Head of caudate nucleus (tissue), 42 donors: ENCODE measurements at places on chromosomes 13 and 19.

DNA sequence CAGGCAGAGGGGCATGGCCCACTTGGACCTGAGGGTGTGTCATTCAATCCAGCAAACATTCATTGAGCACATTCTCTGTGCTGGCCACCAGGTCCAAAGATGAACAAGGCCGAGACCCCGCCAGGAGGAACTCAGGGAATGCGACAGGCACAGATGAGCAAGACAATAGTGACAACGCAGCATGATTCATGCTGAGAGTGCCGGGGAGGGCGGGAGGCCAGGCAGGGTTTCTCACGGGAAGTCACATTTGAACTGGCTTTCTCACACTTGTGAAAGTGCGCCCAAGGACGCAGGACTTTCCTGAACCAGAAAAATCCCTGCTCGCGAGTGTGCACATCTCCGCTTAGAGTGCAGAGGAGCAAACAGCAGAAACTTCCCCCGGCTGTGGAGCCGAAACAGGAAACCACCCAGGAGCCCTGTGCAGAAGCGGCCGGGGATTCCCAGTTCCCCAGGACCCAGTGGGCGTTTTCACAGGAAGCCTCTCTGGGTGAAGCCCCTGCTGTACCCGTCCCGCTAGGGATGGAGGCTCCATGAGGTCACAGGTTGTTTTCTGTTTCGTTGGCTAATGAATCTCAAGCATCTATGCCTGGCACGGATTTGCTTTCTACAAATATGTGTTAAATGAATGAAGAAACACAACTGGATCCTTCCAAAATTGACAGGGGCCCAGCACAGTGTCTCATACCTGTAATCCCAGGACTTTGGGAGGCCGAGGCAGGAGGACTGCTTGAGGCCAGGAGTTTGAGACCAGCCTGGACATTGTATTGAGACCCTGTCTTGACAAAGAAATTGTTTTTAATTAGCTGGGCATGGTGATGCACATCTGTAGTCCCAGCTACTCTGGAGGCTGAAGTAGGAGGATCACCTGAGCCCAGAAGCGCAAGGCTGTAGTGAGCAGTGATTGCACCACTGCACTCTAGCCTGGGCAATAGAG, 68.4 kb upstream of the TM9SF2 start:
- DNase-seq: peak; percentile 26

- DNase-seq: no peak
Observed at GRCh38 chr13:85236413-85236812, 562.8 kb downstream of the SLITRK6 start.

DNA sequence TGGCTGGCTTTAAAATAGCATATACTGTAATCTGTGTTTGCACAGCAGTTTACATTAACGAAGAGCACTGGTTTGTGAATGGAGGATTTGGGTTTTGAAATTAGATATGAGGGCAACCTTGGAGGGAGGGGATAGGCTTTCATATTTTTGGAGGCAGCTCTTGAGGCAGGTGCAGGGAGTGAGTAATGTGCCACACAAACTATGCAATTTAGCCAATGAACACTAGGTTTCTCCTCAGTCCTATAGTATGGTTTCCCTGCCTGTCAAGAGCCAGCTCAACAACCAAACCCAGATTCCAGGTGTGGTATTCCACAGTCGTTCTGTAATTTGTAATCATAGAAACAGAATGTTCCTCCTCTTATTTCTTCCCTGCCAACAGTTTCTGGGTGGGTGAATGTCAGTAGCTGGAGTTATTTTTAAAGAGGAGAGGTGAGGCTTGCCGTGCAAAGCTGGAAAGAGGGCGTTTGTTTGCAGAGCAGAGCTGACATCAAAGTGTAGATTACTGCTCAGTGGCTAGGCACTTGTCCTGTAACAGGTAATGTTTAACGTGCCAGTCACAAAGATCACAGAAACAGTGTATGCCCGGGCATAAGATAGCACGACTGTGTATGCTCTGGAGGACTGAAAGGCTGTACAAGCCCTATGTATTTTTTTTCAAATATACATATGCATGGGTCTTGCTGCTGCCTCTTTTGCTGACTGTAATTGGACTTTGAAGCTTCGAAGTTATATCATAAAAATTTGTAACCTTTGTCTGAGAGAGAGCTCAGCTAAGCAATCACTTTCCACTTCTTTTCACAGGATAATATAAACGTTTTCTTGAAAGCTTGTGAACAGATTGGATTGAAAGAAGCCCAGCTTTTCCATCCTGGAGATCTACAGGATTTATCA, 124.2 kb downstream of the LMO7 start:
- DNase-seq: no peak

- no peak for DNase-seq
Observed at GRCh38 chr19:42919757-42920079, 2.0 kb upstream of the PSG6 start.

DNA sequence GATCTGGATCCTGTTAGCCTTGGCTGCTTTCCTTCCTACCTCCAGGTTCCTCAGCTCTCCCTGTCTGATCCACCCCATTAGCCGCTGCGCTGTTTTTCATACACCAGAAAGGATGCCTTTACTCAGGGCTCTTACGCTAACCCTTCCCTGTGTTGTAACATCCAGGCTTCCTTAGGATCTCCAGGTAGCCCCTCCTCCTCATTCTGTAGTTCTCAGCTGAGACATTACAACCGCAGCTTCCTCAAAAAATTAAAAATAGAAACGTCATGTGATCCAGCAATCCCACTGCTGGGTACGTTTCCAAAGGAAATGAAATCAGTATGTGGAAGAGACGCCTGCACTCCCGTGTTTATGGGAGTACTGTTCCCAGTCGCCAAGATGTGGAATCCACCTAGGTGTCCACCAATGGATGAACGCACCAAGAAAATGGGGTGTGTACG, 18.4 kb upstream of the MYADM start:
- DNase-seq: no peak

GRCh38 chr13:33319859-33320258, 34.3 kb upstream of the STARD13 start:
- no peak for DNase-seq
